Neural crest cell (in vitro differentiated cells): ENCODE measurements at places on chromosomes 2 and 18. TPM values are rescaled to one million over a fixed set of nuclear protein-coding genes. Genes with fewer than 3 reads are reported as not detected.

DNA sequence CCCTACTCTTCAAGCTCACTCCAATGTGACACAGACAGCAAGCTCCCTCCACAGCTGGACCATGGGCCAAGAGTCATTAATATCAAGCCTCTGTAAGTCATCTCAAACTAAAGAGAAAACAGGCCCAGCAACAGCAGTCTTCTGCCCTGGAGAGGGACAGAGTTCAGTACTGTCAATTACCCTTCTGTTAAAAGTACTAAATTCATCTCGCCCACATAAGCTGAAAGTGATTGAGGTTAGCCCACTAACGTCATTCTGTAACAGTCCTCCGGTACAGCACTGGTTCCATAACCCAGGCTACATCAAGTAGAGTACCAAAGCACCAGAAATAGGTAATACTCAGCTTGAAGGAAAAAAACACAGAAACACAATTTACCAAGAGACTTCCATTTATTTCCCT, 25.9 kb downstream of the THADA start:
- H3K4me1 ChIP-seq: no peaks in the 10 kb centered on the region
- H3K27ac ChIP-seq: no peak overlapping the region
- peaks cover 4% of the 10 kb centered on the region for H3K36me3 ChIP-seq
- no peaks in the 10 kb centered on the region for H3K27me3 ChIP-seq
- no peak overlapping the region for H3K4me3 ChIP-seq

DNA sequence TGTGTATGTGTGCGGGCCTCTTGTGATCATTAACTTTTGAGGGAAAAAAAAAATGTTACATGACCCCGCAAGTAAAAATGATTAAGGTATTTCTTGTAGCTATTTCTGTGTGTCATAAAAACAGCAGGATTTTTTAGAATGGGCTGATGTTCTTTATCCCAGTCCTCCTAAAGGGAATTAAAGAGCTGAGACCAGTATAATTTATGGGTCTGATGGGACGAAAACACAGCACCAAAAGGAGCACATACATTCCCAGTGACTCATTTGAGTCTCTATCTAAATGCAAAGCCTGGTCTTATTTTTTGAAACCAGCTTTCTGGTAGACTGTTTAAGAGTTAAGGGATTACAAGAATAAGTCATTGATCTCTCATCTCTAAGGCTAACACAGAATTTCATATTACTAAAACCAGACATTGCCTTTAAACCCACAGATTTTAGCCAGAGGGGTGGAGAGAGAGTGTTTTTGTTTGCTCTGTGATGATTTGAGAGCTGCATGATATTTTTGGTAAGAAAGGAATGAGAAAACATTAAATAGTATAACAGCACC, 342.3 kb upstream of the EPHA4 start:
- H3K36me3 ChIP-seq: no peaks in the 10 kb centered on the region
- no peaks in the 10 kb centered on the region for H3K27me3 ChIP-seq
- peaks cover 25% of the 10 kb centered on the region for H3K4me1 ChIP-seq
- no peak overlapping the region for H3K27ac ChIP-seq
- DNase-seq: no peak

The LPIN1 gene
- 42.3 and 43.9 TPM in 2 replicates for total RNA-seq

- no peak overlapping the region for H3K27ac ChIP-seq
- no peak for DNase-seq
- peaks cover 5% of the 10 kb centered on the region for H3K27me3 ChIP-seq
Measured at GRCh38 chr2:218312267-218312756, 20.0 kb upstream of the TMBIM1 start.

The PDE11A gene
- total RNA-seq: 0.23 and 0.28 TPM in 2 replicates

- H3K27me3 ChIP-seq: no peaks in the 10 kb centered on the region
- no peaks in the 10 kb centered on the region for H3K36me3 ChIP-seq
- H3K4me1 ChIP-seq: peaks cover 9% of the 10 kb centered on the region
Measured at GRCh38 chr18:58541789-58542425, 87.0 kb downstream of the ALPK2 start.

The PTPRN gene
- 3.2 and 4.1 TPM in 2 replicates for total RNA-seq

GRCh38 chr18:42328931-42329330, 373.9 kb downstream of the PIK3C3 start:
- no peak overlapping the region for H3K4me3 ChIP-seq
- no peaks in the 10 kb centered on the region for H3K36me3 ChIP-seq
- no peak overlapping the region for H3K27ac ChIP-seq

- H3K4me3 ChIP-seq: no peak overlapping the region
- H3K4me1 ChIP-seq: no peaks in the 10 kb centered on the region
- no peak overlapping the region for H3K27ac ChIP-seq
- H3K27me3 ChIP-seq: no peaks in the 10 kb centered on the region
- no peak for DNase-seq
Measured at GRCh38 chr18:63067939-63068338, 251.6 kb downstream of the BCL2 start.

DNA sequence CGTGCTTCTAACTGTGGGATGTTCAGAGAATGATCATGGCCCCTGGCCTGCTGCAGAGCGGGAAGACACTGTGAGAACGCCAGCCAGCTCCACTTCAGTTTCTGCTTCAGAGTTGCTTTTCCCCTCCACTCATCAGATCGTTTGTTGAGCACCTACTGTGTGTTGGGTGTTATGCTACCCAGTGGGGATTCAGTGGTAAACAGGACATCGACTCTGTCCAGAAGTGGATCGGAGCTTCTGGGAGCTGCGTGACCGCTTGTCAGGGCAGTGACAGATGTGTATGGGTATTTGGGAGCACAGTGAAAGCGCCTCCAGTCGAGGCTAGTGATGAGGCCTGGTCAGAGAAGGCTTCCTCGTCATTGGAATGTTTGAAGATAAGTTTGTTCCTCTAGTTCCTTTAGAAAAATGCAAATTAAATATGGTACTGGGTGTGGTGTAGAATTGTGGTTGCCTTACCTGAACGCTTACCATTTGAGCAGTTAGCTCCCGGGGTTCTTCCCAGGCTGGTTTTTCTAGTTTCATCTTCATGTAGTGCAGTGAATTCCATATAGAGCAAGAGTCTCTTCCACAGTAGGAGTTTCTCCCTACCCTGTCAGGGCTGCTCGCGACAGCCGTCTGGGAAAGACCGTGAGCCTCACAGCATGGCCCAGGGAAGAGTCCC, 2.8 kb downstream of the RAB12 start:
- H3K36me3 ChIP-seq: no peaks in the 10 kb centered on the region
- peak overlapping the region; percentile 72 for H3K4me3 ChIP-seq
- no peak for DNase-seq
- H3K4me1 ChIP-seq: peaks cover 66% of the 10 kb centered on the region

GRCh38 chr18:48116873-48117630, 186.6 kb upstream of the SMAD2 start:
- no peak for DNase-seq
- no peak overlapping the region for H3K27ac ChIP-seq
- no peaks in the 10 kb centered on the region for H3K4me1 ChIP-seq
- no peak overlapping the region for H3K4me3 ChIP-seq
- H3K36me3 ChIP-seq: no peaks in the 10 kb centered on the region

- H3K4me1 ChIP-seq: peaks cover 15% of the 10 kb centered on the region
- no peak overlapping the region for H3K4me3 ChIP-seq
- no peaks in the 10 kb centered on the region for H3K27me3 ChIP-seq
- H3K36me3 ChIP-seq: peaks cover 5% of the 10 kb centered on the region
- DNase-seq: no peak
Measured at GRCh38 chr18:56248610-56249235, 389.7 kb downstream of the TXNL1 start.

DNA sequence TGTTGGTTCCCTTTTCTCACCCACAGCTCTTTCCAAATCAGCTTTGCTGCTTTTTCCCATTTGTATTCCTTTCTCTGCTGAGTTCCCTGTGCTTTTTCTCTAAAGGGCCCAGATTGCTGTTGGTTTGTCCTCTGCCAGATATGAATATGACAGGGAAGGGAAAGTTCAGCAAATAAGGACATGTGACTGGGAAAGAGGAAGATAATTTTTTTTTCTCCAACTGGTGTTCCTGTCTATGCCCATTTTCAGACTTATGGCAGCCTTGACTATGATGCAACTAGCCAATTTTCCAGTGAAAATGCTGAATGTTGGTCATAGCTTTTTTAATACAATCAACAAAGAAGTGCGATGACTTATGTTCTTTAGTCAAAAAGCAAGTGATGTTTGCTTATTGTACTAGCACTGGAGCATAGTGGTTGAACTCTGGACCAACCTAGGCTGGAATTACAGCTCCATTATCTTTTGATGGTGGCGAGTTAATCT, 7.7 kb downstream of the MDH1 start:
- H3K36me3 ChIP-seq: peaks cover 2% of the 10 kb centered on the region
- no peak overlapping the region for H3K4me3 ChIP-seq
- no peak overlapping the region for H3K27ac ChIP-seq
- no peak for DNase-seq
- H3K4me1 ChIP-seq: peaks cover 2% of the 10 kb centered on the region

The EFHD1 gene
- total RNA-seq: 4.1 and 4.7 TPM in 2 replicates

The CEBPZ gene
- 55.0 and 60.4 TPM in 2 replicates for total RNA-seq

GRCh38 chr18:76453932-76454331, 41.1 kb downstream of the ZNF516 start:
- H3K27ac ChIP-seq: peak overlapping the region; percentile 81
- no peak for DNase-seq
- H3K27me3 ChIP-seq: no peaks in the 10 kb centered on the region
- no peaks in the 10 kb centered on the region for H3K36me3 ChIP-seq

The ECEL1 gene
- 42.9 and 43.9 TPM in 2 replicates for total RNA-seq

GRCh38 chr18:27860011-27860410, 316.9 kb downstream of the CDH2 start:
- H3K36me3 ChIP-seq: no peaks in the 10 kb centered on the region
- DNase-seq: no peak
- no peaks in the 10 kb centered on the region for H3K27me3 ChIP-seq

The ZNF804A gene
- total RNA-seq: 0.41 and 0.47 TPM in 2 replicates

- no peaks in the 10 kb centered on the region for H3K27me3 ChIP-seq
- DNase-seq: peak; percentile 70
- no peak overlapping the region for H3K4me3 ChIP-seq
- no peaks in the 10 kb centered on the region for H3K36me3 ChIP-seq
- peaks cover 37% of the 10 kb centered on the region for H3K4me1 ChIP-seq
- no peak overlapping the region for H3K27ac ChIP-seq
Measured at GRCh38 chr18:3062798-3063680, 50.1 kb upstream of the LPIN2 start.

GRCh38 chr2:70626254-70626990, 72.8 kb upstream of the TGFA start:
- H3K36me3 ChIP-seq: no peaks in the 10 kb centered on the region
- H3K27ac ChIP-seq: no peak overlapping the region
- DNase-seq: no peak

GRCh38 chr18:35616664-35617423, 35.3 kb downstream of the GALNT1 start:
- H3K27me3 ChIP-seq: no peaks in the 10 kb centered on the region
- peaks cover 15% of the 10 kb centered on the region for H3K4me1 ChIP-seq
- H3K27ac ChIP-seq: no peak overlapping the region
- DNase-seq: no peak
- peaks cover 3% of the 10 kb centered on the region for H3K36me3 ChIP-seq

GRCh38 chr18:61587865-61588264, 254.6 kb downstream of the CDH20 start:
- no peak overlapping the region for H3K27ac ChIP-seq
- no peaks in the 10 kb centered on the region for H3K36me3 ChIP-seq
- no peaks in the 10 kb centered on the region for H3K4me1 ChIP-seq
- H3K4me3 ChIP-seq: no peak overlapping the region

- DNase-seq: no peak
- no peak overlapping the region for H3K27ac ChIP-seq
- peaks cover 47% of the 10 kb centered on the region for H3K4me1 ChIP-seq
Measured at GRCh38 chr2:223585666-223586065, 16.5 kb downstream of the SCG2 start.

DNA sequence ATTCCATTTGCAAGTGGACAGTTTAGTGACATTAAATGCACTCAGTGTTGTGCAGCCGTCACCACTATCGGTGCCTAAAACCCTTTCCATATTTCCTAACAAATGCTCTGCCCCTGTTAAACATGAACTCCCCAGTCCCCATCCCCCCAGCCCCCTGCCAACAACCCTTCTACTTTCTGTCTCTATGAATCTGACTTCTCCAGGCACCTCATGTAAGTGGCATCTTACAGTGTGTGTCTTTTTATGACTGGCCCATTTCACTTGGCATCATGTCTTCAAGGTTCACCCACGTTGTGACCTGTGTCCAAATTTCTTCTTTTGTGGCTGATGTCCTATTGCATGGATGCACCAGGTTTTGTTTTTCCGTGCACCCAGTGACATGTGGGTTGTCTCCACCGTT, 140.9 kb upstream of the GPC1 start:
- no peaks in the 10 kb centered on the region for H3K27me3 ChIP-seq
- no peaks in the 10 kb centered on the region for H3K36me3 ChIP-seq
- H3K27ac ChIP-seq: no peak overlapping the region
- DNase-seq: no peak
- H3K4me1 ChIP-seq: peaks cover 22% of the 10 kb centered on the region

The RGPD4 gene
- 0.05 TPM in 1 of 2 replicates, not detected in the other for total RNA-seq

DNA sequence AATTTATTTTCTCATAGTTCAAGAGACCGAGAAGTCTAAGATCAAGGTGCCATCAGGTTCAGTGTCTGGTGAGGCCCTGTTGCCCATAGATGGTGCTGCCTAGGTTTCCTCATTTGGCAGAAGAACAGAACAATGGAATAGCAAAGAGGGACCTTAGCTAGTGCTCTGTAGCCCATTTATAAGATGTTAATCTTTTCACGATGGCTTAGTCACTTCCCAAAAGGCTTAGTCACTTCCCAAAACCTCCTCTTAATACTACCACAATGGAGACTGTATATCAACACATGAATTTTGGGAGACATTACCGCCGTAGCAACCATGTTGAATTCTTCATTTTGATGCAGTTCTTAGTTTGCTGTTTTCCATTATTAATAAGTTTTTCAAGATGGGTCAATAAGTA, 246.3 kb upstream of the NRP2 start:
- H3K4me1 ChIP-seq: no peaks in the 10 kb centered on the region
- H3K27ac ChIP-seq: no peak overlapping the region
- DNase-seq: no peak
- H3K4me3 ChIP-seq: no peak overlapping the region
- peaks cover 3% of the 10 kb centered on the region for H3K36me3 ChIP-seq
- no peaks in the 10 kb centered on the region for H3K27me3 ChIP-seq

- no peak overlapping the region for H3K27ac ChIP-seq
- no peak overlapping the region for H3K4me3 ChIP-seq
- H3K4me1 ChIP-seq: peaks cover 5% of the 10 kb centered on the region
- no peak for DNase-seq
- no peaks in the 10 kb centered on the region for H3K27me3 ChIP-seq
Measured at GRCh38 chr2:45545943-45546342, 65.1 kb downstream of the SRBD1 start.

GRCh38 chr18:45063246-45064038, 382.8 kb downstream of the SETBP1 start:
- H3K4me3 ChIP-seq: no peak overlapping the region
- H3K27ac ChIP-seq: no peak overlapping the region
- no peak for DNase-seq
- H3K4me1 ChIP-seq: peaks cover 52% of the 10 kb centered on the region
- no peaks in the 10 kb centered on the region for H3K27me3 ChIP-seq

DNA sequence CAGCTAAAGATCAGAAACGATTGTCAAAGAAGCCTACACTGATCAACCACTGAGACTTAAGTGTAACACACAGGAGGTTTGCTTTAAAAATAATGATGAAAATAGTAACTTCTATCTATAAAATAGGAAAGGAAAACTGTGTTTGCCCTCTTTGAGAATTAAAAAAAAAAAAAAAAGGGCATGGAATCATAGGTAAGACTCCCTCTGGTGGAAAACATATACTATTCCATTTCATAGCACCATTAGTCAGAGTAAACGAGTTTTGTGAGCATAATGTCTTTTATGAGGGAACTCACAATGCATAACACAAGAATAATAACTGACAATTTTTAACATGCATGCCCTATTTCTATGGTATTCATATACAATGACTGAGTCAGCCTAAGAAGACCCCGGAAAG, 36.3 kb downstream of the SLC35F5 start:
- no peaks in the 10 kb centered on the region for H3K27me3 ChIP-seq
- H3K4me3 ChIP-seq: no peak overlapping the region
- DNase-seq: no peak
- no peaks in the 10 kb centered on the region for H3K4me1 ChIP-seq
- H3K27ac ChIP-seq: no peak overlapping the region
